Right hindlimb (tissue), 1 donor: ENCODE measurements at places on chromosomes 16 and 17.

DNA sequence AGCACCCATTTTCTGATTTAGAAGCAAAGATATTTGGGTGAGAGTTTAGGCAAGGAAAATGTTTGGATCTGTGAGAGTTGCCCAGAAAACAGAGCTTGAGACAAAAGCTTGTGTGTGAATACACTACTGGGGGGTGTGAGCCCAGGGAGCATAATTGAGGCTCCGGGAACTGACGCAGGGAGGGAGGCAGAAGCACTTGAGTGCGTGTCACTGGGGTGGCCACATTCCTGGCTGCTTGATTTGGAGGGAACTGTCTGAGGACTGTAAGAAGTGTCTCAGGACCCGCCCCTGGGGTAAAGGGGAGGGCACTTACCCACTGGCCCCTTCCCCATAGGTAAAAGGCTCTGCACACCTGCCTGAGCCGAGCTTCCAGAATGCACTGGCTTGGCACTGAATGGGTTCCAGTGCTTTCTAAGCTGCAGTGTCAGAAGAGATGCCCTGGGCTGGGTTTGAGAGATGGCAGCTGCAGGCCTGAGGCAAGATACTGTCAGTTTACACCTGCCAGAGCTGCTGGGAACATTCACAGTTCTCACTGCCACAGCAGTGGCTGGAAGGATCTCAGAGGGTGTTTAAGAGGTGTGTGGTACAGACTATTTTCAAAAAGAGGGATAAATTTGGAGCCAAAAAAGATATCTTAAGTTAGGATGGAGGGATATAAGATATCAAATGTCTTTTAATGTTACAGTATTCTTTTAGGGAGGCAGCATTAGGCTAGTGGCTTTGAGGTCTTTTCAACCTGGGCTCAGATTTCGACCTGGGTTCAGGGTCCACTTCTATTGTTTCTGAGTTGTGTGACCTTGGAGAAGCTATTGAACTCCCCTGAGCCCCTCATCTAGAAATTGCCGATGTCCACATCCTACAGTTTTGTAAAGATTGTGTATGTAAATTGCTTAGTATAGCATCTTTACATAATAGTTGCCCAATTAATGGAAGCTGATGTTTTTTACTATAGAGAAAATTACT, 6.9 kb upstream of the TEX2 start:
- DNase-seq, result no peak

DNA sequence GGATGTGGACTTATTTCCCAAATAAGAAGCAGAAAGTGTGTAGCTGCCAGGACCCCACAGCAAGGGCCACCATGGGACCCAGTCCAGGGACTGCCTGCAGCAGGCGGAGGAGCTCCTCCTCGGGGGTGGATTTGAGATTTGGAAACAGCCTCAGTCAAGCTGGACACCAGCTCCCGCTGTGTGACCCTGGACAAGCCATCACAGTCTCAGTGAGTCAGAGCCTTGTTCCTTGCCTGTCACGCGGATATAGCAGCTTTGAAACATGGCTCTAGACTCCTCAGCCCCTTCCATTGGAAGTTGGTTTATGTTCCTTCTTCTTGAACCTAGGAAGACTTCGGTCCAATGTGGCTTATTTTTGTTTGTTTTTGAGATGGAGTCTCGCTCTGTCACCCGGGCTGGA, 12.5 kb upstream of the DPEP1 start:
- DNase-seq, result no peak

GRCh38 chr17:31609331-31609730, 217.9 kb downstream of the RAB11FIP4 start:
- DNase-seq, result no peak

GRCh38 chr17:43979011-43979410, 25.3 kb upstream of the PYY start:
- DNase-seq, result no peak

DNA sequence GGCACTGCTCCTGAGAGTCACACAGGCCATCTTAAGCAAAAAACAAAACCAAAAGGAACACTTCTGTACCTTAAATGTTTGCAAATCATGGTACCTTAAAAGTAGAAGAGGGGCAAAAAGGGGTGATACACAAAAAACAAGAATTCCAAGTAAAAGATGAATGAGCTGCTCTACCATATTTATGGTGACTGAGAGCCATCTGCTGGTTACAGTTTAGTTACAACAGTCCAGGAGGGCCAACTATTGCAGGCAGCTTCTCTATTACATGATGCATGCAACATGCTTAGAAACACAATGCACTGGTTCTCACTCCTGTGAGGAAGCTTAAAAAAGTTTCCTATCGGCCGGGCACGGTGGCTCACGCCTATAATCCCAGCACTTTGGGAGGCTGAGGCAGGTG, 53.5 kb downstream of the STX8 start:
- peak; percentile 51 for DNase-seq

DNA sequence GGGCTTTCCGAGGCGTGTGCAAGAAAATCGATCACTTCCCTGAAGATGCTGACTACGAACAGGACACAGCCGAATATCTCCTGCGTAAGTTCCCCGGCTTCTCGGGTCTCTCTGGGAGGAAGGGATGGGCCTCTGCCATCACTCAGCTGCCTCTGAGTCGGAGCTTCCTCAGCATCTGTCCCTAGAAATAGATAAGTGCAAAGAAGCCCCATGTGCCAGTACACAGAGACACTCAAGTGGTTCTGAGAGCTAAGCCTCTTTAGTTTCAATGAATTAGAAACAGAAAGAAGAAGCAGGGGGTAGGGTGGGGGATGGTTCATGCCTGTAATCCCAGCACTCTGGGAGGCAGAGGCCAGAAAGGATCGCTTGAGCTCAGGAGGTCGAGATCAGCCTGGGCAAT, 90.6 kb downstream of the CACNG3 start:
- DNase-seq, result no peak

DNA sequence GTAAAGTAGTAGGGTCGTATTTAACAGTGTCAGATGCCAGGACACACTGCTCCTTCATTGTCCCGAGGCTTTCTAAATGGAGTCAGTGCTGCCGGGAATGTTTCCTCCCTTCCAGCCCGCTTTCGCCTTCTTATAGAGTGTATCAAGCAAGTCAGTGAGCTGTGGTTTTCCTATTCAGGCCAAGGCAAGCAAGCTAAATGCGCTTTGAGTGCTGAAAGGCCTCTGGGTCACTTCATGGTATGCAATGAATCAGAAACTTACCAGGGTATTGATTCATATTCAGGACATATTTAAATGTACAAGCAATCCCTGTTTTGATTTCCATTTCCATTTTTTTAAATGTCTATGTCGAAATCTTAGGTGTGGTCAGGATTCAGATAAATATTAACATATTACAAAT, 327.9 kb upstream of the SOX9 start:
- peak; percentile 48 for DNase-seq

DNA sequence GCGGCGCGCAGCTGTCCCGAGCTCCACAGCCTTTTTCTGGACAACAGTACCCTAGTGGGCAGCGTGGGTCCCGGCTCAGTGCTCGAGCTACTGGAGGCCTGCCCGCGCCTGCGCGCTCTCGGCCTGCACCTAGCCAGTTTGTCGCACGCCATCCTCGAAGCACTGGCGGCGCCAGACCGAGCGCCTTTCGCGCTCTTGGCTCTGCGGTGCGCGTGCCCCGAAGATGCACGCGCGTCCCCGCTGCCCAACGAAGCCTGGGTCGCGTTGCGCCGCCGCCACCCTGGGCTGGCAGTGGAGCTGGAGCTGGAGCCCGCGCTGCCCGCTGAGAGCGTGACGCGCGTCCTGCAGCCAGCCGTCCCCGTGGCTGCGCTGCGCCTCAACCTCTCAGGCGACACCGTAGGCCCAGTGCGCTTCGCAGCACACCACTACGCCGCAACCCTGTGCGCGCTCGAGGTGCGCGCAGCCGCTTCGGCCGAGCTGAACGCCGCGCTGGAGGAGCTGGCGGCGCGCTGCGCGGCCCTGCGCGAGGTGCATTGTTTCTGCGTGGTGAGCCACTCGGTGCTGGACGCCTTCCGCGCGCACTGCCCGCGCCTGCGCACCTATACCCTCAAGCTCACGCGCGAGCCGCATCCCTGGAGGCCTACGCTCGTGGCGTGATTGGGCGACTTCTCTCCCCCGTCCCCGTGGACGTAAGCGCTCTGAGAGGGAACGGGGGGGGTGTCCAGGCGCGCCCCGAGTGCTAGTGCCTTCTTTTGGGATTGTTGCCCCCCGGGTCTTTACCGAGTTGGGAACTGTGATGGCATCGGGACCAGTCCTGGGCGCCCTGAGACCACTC, 1.2 kb upstream of the HSF4 start:
- DNase-seq, result no peak

DNA sequence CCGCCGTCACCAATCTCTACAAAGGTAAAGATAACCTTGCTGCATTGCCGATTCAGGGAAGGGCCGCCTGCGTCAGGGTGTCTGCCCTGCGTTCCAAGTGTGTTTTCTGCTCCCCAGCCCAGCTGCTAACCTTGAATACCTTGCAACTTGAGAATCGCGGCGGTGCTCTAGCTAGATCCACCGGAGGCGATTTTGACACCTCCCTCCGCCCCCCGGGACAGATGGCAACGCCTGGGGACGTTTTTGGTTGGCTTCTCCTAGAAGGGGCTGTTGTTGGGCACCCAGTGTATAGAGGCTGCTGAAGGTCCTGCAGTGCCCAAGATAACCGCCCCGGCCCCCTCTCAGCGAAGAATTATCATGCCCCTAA, 1.5 kb downstream of the HAPSTR1 start:
- DNase-seq, result peak; percentile 39
